ENCODE measurements at places on chromosomes 4 and X.

- DNase-seq, result no peak
These were observed 15.5 kb downstream of the P2RY8 start for GRCh38 chrX:1521459-1521956.

DNA sequence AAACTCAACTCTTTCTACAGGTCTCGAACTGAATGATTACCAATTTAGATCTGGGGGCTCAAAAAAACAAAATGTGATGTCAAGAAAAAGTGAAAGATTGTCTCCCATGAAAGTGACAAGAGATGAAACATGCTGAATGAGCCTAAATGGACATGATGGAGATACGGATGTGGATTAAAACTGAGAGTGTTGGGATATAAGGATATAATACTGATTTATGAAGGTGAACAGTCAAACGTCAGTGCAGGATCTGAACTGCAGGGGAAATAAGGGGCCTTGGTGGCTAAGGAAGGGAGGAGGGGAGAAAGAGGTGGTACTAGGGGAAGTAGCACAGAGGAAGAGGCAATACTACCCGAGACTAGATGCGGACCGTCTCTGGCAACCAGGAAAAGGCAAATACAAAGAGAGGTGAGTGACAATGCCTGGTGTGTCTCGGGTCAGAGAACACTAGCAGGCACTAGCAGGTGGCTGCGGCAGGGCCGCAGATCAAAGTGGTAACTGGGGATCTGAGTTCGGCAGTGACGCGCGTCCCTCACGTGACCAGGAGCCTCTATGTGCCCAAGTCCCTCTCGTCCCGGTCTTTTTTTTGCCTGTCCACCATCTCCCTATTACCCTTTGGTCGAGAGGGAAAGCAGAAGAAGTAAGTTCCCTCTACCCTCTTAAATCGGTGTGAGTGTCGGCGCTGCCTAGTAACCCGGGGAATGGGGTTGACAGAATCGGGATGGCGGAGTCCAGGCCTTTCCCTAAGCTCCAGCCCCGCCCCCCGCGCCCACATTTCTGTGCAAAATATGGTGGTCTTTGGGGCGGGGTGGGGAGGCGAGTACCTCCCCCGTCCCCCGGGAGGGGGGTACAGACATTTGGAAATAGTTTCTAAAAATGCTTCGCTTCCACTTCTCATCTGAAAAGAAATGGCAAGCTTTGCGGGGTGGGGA lies at the start of gene TCEAL1:
TCEAL1 (plus strand) TSS at position 590 of the 932 bp plus-strand sequence. CDS start 942 bp downstream, outside the sequence.
- no peak for DNase-seq

DNA sequence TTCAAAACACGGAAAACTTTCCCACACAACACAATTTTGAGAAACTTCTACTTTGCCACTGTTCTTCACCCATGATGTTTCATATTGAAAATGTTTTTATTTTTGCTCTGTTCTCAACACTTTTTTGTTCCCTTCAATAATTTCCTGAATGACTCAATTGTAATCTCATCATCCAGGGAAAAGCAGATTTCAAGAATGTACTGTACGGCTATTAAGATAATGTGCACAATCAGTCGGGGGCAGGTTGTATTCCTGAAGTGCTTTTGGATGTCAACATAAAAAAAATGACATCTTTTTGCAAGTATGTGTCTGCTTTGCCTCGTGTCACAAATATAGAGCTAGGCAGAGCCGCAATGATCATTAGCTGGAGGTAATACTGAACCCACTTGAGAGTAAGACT lies 9.7 kb downstream of the SMPX start:
- no peak for DNase-seq

GRCh38 chrX:1164322-1165288 lies 47.8 kb downstream of the CRLF2 start:
- no peak for DNase-seq

DNA sequence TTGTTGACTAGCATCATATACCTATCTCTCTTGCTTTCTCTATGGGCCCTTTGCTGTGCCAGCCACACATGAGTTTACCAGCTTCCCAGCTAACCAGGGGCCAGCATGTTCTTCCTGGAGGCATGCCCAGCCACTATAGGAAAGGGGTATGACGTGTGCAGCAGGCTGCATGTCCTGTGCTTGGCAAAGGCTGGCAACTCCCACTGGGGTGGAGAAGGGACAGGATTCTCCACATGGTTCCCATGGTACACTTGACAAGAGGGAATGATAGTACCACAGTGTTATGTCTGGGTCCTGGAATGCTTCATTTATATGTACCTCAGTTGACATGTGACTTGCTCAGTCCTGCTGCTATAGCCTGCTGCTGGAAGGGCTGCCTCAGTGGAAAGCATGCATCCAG lies 78.8 kb downstream of the TMEM164 start:
- peak; percentile 3 for DNase-seq
